ENCODE measurements at places on chromosomes 5 and 9.

- DNase-seq: no peak
Measured at GRCh38 chr9:6711403-6711802, 46.4 kb upstream of the KDM4C start.

DNA sequence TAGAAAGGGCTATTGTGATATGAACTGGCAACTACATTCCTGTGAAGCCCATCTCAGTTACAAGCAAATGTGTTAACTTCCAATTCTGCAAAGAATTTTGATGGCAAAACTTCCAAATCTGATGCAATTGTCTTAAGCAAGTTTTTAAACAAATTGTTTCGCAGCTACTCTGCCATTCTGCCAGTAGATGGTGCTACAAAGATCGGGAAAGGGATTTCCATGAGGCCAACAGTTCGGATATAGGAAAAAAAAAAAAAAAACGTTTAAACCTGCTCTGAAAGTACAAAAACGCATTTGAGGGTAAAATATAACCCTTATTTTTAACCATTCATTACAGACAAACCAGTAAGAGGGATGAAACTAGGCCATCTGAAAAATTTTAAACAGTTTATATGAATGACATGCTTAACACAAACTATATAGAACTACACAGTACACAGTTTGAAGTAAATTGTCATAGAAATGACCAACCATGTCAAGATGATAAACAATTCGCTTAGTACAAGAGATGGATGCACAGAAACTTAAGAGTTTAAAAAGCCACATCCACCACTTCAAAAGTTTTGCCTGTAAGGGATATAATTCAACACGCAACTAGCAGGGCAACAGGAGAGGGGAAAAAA is 2.2 kb downstream of the HNRNPA0 start:
- no peak for DNase-seq

DNA sequence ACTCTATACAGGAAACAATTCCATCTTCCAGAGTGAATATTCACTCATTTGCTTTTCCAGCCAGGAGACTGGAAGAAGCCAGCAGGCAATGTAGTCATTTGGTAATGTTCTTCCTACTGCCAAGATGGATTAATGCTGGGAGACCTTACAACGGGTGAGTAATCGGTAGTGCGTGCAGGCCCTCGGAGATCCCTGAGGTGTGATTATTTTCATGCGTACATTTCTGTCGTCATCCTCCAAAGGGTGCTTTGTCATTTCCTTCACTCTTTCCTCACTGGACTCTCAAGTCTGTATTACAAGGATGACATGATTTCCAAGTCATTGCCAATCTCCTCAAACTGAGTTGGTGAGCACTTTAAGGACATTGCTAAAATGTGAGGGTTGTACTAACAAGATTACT is 263.5 kb downstream of the CWC27 start:
- no peak for DNase-seq

- no peak for DNase-seq
Measured at GRCh38 chr9:134932606-134933005, 14.9 kb upstream of the FCN1 start.

- no peak for DNase-seq
Measured at GRCh38 chr9:2387166-2387565, 234.4 kb upstream of the VLDLR start.

DNA sequence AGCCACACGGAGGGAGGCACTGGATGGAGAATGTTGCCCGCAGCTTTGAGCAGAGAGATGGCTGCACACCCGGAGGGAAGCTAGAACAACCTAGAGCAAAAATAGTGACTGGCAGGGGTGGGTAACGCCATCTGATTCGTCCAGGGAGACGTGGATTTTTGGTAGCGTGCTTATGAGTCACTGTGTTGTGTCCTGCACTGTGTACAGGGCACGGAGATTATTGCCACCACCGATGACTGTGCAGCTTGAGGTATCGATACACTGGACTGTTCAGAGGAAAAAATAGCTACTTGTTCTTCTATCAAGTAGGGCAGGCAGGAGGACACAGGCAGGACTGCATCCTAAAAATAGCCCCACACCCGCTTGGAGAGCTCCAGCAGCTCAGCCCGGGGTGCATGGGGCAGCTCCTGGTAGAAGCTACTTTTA is 6.0 kb downstream of the UBE2QL1 start:
- DNase-seq: no peak

- DNase-seq: no peak
Measured at GRCh38 chr5:163569284-163569683, 63.9 kb downstream of the MAT2B start.

DNA sequence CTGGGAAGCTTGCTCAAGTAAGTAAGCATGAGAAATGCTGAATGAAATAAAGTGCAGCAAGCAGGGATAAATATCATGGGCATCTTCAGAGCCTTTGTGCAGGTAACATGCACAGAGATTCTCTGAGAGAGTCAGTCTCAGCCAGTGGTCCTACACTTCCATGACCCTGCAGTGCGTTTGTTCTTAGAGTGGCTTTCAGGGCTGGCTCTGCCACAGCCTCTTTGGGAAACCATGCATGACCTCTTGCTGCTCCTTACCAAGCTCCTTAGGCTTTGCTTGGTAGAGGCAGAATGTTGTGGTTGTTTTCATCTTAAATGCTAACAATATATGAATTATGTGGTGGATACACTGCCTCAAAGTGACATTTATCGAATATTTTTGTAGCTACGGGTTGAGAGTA is 5.4 kb downstream of the SYK start:
- DNase-seq: no peak

GRCh38 chr5:115939059-115939458 is 23.2 kb upstream of the LVRN start:
- DNase-seq: no peak

DNA sequence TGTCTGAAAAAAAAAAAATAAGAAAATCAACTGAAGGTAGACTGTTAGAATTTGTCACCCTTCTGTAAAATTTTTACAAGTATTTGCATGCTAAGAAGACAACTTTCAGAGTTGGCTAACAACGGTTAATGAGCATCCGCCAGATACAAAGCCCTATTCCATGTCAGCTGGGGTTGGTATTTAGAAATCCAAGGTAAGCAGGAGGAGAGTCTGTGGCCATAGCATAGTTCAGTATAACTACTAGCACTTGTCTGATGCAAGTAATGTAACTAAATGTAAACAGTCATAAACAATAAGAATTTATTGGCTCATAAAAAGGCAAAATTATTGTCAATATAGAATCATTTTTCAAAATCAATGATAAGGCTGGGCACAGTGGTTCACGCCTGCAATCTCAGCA is 45.7 kb upstream of the KDM4C start:
- DNase-seq: no peak

DNA sequence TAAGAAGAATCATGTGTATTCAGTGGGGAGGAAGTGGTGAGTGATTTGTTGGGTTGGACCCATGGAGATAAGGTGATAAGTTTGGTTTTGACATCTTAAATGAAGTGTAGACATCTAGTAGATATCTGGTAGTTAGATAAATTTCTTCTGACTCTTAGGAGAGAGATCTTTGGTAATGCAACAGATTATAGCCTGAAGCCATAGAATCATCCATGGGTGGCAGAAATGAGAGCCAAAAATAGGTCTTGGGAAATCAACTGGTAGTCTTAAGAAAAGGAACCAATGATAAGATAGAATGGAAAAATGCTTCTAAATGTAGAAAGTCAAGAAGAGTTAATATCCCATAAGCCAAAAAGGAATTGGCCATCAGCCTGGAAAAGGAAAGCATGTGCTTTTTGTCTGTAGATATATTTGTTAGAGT is 532.7 kb upstream of the GRAMD2B start:
- no peak for DNase-seq
